Hippocampal formation (tissue), 2 donors: ENCODE measurements at places on chromosomes 1 and 21.

- DNase-seq: no peak
Observed at GRCh38 chr1:101356604-101357443, 120.0 kb downstream of the S1PR1 start.

DNA sequence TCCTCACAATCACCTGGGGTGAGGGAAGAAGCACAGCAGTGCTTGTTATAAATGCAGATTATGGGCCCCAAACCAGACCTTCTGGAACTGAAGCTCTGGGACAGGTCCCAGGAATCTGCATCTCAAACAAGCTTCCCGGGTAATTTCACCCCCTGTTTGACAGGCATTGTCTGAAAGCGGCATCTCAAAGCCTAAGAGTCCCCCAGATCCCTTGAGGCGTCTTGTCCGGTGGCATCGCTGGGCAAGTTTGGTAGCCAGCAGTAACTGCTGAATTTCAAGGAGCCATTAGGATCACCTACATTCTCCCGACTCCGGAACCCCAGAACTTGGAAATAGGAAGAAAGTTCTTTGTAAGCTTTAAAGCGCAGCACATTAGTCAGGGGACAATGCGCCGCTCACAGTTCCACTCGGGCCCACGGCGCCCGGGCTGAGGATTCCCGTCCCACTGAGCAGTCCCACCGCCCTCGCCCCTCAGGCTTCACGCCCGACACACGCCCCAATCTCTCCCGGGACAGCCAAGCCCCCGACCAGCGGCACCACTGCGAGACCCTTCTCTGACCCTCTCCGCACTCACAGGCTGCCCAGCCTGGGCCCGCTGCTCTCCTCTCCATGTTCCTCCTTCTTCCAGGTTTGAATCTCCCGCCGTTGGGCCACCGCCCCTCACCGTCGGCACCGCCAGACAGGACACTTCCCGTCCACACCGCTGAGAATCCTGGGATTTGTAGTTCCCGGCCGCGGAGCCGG, at the start of gene IQGAP3:
IQGAP3 (minus strand) TSS at position 647 of the 744 bp plus-strand sequence; CDS start at position 611, 36 bp downstream.
- peak; percentile 63 for DNase-seq

DNA sequence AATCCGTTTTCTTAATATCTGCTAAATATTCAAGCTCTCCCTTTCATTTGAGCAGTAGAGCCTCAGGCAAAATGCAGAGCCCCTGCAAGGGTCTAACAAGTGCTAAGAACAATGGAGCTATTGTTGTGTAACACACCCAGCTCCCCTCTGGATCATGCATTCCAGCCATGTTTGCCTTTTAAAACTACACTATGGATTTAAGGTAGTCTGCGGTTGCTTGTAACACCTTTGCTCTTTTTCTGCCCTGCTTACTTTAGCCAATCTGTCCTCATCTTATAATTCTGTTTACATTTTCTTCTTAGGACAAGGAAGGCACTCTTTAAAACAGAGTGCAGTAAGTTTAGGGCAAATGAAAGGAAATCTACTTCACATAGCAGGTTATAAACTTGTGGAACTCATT, 60.0 kb upstream of the C1orf105 start:
- no peak for DNase-seq

- peak; percentile 70 for DNase-seq
Observed at GRCh38 chr1:233440951-233441401, 113.5 kb downstream of the MAP3K21 start.

GRCh38 chr1:225772323-225772768, 5.3 kb upstream of the SRP9 start:
- peak; percentile 76 for DNase-seq

- DNase-seq: no peak
Observed at GRCh38 chr1:188670837-188671236, 1806.8 kb downstream of the BRINP3 start.

GRCh38 chr1:74673351-74674111, at the start of gene ERICH3:
TSS of gene ERICH3 (minus strand) at chr1:74673792. CDS start at chr1:74673519, 273 bp downstream.
- DNase-seq: no peak

DNA sequence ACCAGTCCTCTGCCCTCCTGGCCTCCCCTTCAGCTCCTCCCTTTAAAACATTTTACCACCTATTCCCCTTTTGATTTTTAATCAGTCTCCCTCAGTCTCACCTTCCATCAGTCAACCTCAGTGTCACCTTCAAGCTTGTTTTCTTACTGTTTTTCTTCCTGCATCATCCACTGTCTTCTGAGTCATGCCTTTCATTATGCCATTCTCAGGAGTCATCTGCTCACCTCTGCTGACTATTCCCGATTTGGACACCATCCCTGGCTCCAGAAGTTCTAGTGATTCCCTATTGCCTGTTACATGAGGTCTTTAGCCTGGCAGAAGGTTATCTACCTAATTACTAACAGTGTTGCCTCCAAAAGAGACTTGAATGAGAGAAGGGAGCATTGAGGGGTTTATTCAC, 23.9 kb downstream of the NFASC start:
- no peak for DNase-seq

GRCh38 chr1:90986953-90987352, 34.9 kb downstream of the ZNF644 start:
- no peak for DNase-seq

DNA sequence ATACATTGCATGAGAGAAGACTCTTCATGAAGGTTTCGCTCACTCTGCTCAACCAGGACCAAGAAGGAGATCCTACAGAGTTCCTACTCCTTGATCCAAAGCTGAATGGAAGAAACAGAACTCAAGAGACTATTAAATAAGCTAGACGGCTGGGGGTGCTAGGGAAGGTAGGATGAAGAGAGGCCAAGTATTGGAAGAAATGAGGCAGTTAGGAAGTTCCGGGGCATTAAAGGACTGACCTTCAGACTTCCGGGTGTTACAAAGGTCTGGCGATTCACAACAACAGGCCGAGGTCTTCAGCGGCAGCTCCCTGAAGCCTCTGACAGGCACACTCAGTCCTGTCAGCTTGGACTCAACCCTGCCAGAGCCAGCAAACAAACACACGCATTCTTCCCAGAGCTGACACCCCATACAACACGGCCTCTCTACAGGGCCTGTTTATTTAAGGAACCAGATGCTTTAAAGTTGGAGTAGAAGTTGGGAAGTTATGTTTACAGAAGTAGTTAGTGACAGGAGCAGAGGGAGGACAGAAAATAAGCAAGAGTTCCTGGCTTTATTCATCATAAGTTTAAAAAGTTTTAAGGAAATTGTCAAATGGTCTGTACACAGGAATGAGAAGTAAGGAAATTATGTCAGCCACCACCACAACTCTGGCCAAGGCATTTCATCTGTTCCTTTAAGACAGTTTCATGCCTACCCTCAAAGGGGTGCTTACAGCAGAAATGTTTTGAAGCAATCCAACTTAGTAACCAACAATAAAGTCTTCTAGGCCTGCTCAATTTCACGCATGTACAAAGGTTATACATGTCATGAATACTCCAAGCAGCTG, 4.7 kb downstream of the SORT1 start:
- peak; percentile 70 for DNase-seq

- no peak for DNase-seq
Observed at GRCh38 chr21:42513151-42513984, at the start of gene SLC37A1. TSS of gene SLC37A1 (plus strand) at chr21:42513852. CDS start at chr21:42518455, 4,603 bp downstream.

- DNase-seq: no peak
Observed at GRCh38 chr1:175824079-175824478, 80.7 kb upstream of the TNR start.

DNA sequence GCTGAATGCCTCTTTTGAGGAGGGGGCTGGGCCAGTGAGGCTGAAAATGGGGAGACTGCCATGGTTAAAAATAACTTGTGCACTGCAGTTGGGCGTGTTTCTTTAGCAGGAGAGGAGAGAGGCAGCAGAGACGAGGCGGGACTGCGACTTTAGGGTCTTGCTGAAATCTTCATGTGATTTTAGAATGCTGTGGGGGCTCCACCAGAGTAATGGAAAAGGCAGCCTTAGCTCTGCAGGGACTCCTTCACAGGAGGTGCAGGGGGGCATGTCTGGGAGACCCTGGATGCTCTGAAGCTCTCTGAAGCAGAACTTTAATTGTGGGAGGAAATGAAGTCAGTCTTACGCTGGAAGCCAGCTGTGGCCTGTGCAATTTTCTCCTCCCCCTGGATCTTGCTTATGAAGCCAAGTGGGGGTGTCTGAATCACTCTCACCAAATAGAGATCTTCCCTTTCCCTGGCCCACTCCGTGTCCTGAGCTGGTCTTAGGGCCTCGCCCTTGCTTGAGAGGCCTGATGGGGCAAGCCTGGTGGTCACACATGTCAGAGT, 60.8 kb downstream of the NDUFS5 start:
- DNase-seq: no peak

DNA sequence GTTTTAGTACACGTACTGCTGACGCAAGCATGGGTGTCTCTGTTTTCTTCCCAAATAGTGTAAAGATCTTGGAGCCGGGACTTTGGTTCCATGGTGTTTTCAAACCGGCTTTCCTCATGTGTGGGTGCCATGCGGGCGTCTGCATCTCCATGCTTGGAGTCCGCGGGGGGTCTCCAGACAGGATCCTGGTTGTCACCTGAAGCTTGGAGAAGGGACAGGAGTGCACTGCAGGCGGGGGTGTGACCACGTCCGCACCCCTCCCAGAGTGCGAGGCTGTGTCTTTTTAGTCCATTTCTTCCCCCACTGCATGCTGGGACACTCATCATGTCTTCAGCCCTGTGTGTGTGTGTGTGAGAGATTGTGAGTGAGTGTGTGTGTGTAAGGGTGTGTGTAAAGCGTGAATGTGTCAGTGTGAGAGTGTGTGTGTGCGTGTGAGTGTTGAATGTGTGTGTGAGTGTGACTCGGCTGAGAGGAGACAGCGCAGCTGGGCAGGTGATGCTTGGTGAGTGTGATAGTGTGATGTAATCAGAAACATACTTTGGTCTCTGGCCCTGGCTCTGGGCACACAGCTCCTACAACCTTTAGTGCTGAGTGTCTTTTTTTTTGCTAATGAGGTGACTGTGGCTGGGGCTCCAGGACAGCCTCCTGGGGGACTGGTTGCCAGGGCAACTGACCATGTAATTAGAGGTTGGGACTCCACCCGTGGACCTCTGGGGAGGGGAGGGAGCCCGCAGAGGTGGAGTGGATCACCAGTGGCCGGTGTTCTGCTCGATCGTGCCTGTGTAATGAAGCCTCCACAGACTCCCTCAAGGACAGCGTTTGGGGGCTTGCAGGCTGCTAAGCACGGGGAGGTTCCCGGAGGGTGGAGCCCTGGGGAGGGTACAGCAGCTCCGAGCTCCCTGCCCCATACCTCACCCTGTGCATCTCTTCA, 55.1 kb downstream of the AGPAT3 start:
- no peak for DNase-seq

DNA sequence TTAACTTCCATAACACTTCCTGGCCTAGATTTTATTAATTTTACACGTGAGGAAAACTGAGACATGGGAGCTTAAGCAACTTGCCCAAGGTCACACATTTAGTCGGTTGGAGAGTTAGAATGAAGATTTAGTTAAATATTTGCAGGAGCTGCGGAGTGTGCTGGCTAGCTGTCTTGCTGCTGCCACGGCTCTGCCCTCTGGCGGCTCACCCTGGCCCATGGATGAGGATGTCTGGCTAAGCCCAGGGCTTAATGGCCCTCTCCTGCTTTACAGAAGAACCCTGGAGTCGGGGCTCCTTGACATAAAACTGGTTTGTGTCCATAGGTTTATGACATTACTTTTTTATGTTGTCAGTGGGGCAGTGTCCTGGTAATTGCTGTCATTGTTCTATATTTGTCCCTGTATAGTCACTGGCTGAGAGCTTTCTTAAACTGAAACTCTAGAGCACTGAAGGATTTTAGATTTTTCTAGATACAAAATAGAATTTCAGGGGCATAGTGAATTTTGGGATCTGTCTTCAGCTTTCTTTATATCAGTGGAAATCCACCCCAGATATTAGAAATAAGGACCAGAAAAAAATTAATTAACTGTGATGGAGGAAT, 88.9 kb upstream of the WLS start:
- DNase-seq: peak; percentile 44

- no peak for DNase-seq
Observed at GRCh38 chr1:94642617-94643321, 101.2 kb upstream of the F3 start.

- DNase-seq: no peak
Observed at GRCh38 chr21:44949779-44950198, 10.0 kb downstream of the SLX9 start.

DNA sequence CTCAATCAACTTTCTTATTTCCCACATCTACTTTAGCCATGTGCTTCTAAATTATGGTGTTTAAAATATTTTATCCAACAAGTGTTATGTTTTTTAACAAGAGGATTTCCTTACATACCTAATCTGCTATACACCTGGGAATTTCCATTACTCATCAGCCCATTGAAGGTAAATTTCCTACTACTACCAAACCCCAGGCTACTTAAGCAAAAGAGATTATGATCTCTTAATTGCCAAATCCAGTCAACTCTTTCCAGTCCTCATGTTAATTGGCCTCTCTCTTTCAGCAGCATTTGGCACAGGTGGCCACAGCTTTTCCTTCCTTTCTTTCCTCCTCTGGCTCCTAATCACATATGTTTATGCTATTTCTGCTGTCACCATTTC, 5.1 kb upstream of the C1orf162 start:
- DNase-seq: no peak

- DNase-seq: no peak
Observed at GRCh38 chr1:151266821-151267220, 12.3 kb downstream of the PSMD4 start.

- DNase-seq: no peak
Observed at GRCh38 chr1:8109216-8109615, 83.1 kb upstream of the ERRFI1 start.

- no peak for DNase-seq
Observed at GRCh38 chr1:164310166-164310565, 248.8 kb upstream of the PBX1 start.

DNA sequence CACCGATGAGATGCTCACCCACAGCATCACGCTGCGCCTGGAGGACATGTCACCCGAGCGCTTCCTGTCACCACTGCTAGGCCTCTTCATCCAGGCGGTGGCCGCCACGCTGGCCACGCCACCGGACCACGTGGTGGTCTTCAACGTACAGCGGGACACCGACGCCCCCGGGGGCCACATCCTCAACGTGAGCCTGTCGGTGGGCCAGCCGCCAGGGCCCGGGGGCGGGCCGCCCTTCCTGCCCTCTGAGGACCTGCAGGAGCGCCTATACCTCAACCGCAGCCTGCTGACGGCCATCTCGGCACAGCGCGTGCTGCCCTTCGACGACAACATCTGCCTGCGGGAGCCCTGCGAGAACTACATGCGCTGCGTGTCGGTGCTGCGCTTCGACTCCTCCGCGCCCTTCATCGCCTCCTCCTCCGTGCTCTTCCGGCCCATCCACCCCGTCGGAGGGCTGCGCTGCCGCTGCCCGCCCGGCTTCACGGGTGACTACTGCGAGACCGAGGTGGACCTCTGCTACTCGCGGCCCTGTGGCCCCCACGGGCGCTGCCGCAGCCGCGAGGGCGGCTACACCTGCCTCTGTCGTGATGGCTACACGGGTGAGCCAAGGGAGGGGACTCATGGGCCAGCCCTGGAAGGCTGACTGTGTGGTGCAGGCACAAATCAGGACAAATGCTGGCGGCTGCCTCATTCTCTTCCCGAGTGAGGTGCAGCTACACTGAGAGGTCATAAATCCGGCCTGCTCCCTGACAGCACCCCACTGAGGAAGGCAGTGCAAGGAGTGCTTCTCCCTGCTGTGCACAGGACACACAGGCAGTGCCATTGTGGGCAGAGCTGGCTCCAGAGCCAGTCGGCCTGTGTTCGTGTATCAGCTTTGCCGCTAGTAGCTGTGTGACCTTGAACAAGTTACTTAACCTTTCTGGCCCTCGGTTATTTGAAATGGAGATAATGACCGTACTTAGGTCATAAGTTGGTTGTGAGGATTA, 9.4 kb downstream of the CELSR2 start:
- DNase-seq: no peak
